NCI-H226 (cell line): ENCODE measurements at places on chromosomes 2 and 18.

DNA sequence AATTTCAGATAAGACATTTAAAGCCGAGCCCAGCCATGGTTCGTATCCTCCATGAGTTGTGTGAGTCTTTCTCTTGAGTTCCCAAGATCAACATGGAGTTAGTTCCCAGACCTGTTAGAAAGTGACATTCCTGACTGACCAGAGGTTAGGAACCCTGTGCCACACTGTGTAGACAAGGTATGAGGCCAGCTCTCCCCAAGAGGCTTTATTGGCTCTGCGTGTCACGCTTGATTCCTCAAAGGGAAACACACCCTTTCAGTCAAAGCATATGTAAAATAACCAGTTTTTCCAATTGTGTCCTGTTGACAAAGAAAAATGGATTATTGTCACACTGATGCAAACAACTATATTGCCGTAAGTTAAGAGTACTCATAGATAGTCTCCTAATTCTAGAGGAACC is 1.2 kb downstream of the SULT1C3 start:
- no peak for DNase-seq

DNA sequence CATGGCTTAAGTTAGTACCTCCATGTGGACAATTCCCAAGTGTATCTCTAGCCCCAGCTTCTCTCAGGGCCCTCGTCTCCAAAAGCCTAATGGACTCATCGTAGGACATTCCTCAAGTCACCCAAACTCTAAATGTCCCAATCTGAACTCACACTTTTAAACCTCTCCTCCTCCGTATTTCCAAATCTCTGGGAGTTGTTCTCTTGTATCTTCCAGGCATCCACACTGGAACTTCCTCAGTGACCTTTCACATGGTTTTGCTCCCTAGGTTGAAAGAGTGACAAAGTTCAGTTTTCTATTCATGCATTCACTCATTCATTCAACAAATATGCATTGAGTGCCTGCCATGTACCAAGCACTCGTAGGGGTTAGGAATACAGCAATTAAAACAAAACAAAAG is 220.2 kb downstream of the ALPK2 start:
- no peak for DNase-seq

GRCh38 chr2:99468155-99468554 is 21.7 kb downstream of the REV1 start:
- DNase-seq, result no peak

DNA sequence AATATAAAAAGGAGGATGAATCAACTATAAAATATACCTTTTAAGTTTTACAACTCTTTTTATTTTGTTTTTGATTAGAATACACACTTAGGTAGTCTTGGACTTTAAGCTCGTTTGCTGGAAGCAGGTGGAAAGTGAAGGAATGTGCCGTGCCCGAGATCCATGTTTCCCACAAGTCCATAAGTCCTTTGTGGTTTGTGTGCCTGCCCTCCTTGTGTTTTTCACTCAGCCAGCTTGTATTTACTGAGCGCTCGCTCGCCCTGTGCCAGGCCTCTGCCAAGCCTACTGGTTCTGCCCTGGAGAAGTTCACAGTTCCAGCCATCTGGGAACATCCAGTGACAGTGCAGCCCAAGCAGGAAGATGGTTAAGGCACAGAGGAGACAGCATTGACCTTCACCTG is 142.6 kb downstream of the MGAT5 start:
- DNase-seq, result no peak

DNA sequence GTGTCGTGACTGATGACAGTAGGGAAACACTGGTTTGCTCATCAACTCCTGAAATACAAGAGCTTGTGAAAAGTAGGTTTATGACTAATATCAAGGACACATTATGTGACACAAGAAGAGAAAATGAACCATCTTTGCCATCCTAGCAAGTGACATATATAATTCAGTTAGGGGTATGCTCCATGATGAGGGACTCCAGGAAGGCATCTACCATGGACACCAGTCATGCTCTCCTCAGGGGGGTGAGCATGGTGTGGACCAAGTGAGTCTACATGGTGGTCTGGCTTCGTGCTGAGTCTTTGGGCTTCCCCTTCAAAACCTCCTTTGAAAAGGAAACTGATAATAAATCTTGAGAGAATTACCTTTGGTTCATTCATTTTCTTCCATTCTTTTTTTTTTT is 11.7 kb upstream of the SERPINB5 start:
- no peak for DNase-seq

DNA sequence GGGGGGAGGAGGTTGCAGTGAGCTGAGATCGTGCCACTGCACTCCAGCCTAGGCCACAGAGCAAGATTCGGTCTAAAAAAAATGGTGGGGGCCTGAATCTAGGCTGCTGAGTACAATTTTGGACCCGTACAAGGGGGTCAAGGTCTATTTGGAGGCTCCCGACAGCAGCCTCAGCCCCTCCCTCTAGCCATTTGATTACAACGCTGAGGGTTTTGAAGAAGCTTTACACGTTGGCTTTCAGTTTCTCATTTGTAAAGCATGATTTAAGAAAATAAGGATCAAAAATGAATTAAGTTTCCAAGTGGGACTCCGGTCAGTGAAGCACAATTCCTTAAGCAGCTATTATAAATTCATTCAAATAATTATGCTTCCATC is 133.9 kb downstream of the TGIF1 start:
- no peak for DNase-seq

- no peak for DNase-seq
These were observed 68.1 kb downstream of the WDSUB1 start for GRCh38 chr2:159218389-159218788.

DNA sequence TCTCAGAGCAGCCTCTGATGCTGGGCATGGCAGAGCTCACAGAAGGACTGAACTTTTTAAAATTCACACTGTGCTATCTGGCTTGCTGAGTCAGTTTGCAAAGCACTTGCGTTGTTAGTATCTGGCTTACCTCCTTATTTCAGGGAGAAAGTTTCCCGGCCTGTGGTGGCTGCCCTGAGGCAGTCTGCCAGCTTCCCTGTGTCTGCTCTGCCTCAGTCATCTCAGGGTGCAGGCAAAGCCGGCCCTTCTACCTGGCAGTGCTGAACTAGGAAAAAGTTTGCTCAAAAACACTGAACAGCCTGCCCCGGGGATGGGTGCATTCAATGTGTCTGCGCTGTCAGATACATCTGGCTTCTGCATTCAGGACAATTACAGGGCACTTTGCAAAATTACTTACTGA is 90.2 kb upstream of the UXS1 start:
- DNase-seq, result no peak

GRCh38 chr2:9703701-9704221 is 73.0 kb upstream of the YWHAQ start:
- peak; percentile 98 for DNase-seq

- DNase-seq, result no peak
These were observed 44.8 kb downstream of the NDUFAF7 start for GRCh38 chr2:37276291-37276690.

- no peak for DNase-seq
These were observed 3.2 kb downstream of the TMEM182 start for GRCh38 chr2:102765061-102765460.

DNA sequence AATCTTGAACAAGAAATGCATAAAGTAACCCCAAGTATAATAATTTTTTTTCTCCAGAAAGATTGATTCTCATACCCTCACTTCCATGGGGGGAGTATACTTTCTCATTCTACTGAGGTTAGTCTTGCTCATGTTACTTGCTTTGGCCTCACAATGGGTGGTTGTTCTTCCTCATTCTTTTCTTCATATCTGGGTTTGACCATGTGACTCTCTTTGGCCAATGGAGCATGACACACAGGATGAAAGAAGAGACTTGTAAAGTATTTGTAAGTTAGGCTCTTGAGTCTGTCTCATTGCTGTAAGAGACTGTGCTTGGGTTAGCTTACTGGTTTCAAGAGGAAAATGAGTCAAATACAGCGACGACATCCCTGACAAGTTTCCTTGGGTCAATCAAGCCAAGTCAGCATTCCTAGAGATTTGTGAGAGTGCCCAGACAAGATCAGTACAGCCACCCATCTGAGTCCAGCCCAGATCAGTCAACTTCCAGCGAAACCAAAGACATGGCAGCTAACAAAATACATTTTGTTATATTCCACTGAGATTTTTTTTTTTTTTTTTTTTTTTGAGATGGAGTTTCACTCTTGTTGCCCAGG is 970.2 kb downstream of the BCL11A start:
- no peak for DNase-seq

GRCh38 chr2:285531-285930 is 2.4 kb downstream of the ALKAL2 start:
- peak; percentile 75 for DNase-seq
